NCI-H1417 (cell line): ENCODE measurements at places on chromosomes 12 and 14.

DNA sequence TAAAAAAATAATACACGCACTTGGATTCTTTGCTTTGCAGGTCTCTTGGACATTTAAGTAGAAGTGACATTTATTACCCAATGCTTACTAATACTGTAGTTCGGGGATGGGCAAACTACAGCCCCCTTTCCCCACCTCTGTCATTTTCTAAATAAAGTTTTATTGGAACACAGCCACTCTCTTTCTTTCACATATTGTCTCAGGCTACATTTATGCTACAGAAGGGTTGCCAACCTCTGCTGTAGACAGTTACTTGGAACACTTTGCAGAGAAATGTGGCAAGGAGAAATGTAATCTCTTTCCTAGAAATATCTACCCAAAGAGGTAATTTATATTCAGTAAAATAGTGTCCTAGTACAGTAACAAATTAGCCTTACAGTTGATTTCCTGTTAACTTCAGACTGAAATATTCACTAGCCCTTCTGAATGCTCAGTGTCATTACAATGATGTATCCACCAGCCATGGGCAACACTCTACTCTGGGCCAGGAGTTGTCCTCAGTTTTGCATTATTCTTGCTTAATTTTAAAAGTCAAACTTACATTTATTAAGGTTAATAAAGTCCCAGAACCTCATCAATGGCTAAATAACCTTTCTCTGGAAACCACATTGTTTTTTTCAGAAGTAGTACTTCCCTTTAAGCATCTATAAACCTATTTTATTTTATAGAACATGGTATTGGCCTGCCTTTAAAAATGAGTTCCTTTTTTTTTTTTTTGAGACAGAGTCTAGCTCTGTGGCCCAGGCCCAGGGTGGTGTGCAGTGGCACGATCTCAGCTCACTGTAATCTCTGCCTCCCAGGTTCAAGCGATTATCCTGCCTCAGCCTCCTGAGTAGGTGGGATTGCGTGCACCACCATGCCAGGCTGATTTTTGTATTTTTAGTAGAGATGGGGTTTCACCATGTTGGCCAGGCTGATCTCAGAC lies 269.6 kb upstream of the AMIGO2 start:
- no peak for DNase-seq

DNA sequence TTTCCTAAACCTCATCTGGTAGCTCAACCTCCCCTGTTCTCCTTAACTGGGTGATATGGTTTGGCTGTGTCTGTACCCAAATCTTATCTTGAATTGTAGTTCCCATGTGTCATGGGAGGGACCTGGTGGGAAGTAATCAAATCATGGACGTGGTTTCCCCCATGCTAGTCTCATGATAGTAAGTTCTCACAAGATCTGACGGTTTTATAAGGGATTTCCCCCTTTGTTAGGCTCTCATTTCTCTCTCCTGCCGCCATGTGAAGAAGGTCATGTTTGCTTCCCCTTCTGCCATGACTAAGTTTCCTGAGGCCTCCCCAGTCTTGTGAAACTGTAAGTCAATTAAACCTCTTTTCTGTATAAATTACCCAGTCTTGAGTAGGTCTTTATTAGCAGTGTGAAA lies 19.5 kb downstream of the COX16 start:
- no peak for DNase-seq

GRCh38 chr12:59780605-59781135 lies 184.8 kb downstream of the SLC16A7 start:
- no peak for DNase-seq

DNA sequence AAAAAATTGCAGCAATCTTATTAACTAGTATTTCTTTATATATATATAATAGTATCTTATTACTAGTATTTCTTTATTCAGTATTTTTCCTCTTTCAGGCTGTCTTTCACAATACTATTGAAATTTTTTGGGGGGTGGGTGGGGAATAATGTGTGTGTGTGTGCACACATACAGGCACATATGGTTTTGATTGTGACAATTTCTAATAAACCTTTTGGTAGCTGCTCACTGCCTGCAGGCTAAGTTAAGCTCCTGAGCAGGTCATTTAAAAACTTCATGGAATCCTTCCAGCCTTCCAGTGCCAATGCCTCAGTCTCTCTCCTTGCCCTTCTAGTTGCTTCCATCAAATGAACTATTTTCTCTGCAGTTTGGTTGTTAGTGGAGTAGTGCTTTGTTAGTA lies 490.1 kb downstream of the PCNX1 start:
- no peak for DNase-seq

DNA sequence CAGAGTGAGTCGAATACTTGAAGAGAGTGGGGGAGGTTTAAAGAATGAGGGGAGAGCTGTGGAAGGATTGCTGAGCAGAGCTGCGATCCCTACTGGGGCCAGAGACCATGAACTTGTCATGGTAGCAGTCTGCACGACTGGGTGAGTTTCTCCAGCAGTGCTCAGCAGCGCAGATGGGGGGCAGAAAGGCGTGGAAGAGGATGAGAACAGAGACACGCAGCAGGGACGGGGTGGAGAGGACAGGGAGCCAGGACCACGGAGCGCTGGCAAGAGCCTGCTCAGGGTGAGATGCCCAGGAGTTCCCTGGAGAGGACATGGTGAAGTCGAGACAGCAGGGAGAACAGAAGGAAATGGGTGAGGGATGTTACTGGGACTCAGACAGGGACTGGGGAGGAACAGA lies 2.1 kb upstream of the AQP6 start:
- DNase-seq: no peak
